Sciatic nerve (tissue), 2 donors: ENCODE measurements at places on chromosomes 13 and 19. TPM values are rescaled to one million over a fixed set of nuclear protein-coding genes. Genes with fewer than 3 reads are reported as not detected.

Gene AP2S1
- total RNA-seq: 59.7 TPM

Gene MKNK2
- 140 TPM for total RNA-seq

Gene GPR18
- not detected for total RNA-seq

Gene ZNF254
- total RNA-seq: 22.2 TPM

Gene PSG7
- not detected for total RNA-seq

Gene SMAD9
- 30.5 TPM for total RNA-seq

Gene KIR2DL1
- not detected for total RNA-seq

Gene PLPPR3
- not detected for total RNA-seq

Gene WDR88
- not detected for total RNA-seq

Gene ZNF222
- total RNA-seq: 3.1 TPM

Gene GRK1
- total RNA-seq: 0.09 TPM

Gene EID2B
- total RNA-seq: 4.3 TPM

Gene FCER2
- 3.7 TPM for total RNA-seq

Gene TLE6
- total RNA-seq: 4.4 TPM

Gene RETN
- total RNA-seq: 1.1 TPM

Gene CNN1
- 35.7 TPM for total RNA-seq

DNA sequence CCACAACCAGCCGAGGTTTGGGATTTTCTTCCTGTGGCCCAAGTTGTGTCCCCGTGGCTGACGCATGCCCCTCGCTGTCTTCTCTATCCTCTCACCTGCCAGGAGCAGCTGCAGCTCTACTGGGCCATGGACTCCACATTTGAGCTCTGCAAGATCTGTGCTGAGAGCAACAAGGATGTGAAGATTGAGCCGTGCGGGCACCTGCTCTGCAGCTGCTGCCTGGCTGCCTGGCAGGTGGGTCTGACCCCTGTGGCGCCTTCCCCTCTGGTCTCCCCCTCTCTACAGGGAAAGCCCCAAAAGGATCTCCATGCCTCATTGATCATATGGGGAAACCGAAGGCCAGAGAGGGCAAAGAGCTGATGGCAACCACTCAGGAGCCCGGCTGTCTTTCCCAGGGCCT, 14.6 kb downstream of the CBLC start:
- no peak for DNase-seq

- DNase-seq: no peak
Observed at GRCh38 chr13:109255141-109255856, 531.1 kb downstream of the IRS2 start.

DNA sequence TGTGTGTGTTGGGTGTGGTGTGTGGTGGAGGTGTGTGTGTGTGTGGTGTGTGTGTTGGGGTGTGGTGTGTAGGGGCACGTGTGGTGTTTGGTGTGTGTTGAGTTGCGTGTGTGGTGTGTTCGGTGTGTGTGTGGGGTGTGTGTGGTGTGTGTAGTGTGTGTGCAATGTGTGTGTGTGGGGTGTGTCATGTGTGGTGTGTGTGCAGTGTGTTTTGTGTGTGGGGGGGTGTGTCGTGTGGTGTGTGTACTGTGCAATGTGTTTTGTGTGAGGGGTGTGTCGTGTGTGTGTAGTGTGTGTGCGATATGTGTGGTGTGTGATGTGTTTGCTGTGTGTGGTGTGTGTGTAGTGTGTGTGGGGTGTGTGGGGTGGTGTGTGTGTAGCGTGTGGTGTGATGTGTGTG, 6.0 kb upstream of the KPTN start:
- no peak for DNase-seq

- no peak for DNase-seq
Observed at GRCh38 chr13:106384516-106384915, 150.9 kb downstream of the EFNB2 start.

DNA sequence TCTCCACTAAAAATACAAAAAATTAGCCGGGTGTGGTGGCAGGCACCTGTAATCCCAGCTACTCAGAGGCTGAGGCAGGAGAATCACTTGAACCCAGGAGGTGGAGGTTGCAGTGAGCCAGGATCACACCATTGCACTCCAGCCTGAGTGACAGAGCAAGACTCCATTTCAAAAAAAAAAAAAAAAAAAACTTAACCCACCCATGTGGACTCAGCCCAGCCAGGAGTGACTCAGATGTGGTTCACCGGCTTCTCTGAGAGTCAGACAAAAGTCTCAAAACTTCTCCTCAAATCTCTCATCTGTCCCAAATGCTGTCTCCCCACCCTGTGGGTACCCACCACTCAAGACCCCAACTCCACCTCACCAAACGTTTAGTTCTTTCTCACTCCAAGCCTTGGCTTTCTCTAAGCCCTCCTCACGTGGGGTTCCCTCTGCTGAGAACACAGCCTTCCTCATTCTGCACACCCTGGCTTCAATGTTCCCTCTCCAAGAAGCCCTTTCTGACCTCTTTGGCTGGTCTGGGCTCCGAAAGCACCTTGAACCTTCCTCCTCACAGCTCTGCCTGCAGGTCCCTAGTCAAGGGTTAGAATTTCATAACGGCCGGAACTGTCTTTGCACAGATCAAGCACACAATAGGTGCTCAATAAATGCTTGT, 11.1 kb upstream of the RAB3A start:
- no peak for DNase-seq

- DNase-seq: no peak
Observed at GRCh38 chr19:11400798-11401197, 16.7 kb upstream of the EPOR start.

DNA sequence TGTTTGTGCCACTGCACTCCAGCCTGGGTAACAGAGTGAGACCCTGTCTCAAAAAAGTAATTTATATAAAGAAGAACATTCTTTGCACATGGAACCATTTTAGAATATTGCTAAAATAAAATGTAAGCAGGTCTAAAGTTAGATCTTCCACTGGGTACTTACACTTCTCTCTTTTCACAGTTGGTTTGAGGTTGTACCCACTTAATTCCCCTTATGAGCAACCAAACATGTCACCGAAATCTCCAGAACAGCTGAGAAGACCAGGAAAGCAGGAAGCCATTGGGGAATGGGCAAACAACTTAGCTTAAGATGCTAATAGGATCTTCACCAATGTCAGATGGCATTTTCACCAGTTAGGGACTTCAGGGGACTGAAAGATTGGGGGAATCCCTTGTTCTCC, 18.8 kb downstream of the NLRP4 start:
- DNase-seq: no peak

DNA sequence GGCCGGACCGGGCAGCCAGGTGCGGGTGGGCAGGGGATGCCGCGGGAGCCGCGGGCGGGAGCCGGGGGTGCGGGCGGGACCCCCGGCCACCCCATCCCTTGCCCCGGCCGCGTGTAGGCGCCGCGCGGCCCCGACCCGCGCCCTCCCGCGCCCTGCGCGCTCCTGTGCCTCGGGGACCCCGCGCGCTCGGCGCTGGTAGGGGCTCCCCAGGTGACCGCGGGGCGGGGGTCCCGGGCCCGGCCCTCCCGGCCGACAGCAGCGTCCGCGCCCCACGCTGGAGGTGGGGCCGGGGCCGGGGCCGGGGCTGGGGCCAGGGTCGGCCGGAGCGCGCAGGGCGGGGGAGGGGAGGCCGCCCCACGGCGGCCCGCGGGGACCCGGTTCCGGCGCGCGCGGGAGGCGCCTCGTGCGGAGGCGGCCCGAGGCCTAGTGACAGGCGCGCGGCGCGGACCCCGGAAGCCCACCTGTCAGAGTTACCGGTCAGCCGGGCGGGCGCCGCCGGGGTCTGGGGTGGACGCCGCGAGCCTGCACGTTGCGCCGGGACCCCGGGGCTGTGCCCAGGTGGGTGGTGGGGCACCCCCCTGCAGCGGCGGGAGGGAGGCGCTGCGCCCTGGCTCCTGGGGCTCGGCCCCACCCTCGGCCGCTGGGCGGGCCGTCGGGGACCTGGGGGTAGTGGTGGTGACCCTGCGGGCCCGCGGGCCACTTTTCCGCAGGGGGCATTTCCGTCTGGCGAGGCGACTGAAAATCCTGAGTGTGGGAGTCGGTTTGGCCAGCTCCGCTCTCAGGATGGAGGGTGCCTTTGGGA, 518 bp downstream of the TFDP1 start:
- peak; percentile 55 for DNase-seq

- no peak for DNase-seq
Observed at GRCh38 chr13:77460195-77460594, 75.3 kb upstream of the SCEL start.

DNA sequence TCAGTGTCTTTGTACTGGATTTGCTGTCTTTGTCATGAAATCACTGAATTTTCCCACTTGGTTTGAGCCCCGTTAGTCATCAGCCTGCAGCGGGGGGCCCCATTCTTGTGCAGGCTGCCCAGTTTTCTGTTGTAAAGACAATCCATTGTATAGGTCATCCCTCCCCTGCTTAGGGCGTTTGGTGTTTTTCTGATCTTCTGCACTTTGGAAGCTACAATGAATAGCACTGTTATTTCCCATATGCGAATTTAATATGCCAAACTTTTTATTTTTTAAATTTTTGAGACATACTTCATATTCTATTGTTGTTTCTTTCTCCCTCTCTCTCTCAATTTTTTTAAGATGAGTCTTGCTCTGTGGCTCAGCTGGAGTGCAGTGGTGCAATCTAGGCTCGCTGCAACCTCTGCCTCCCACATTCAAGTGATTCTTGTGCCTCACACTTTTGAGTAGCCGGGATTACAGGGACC, 9.0 kb downstream of the SLC27A1 start:
- DNase-seq: no peak

DNA sequence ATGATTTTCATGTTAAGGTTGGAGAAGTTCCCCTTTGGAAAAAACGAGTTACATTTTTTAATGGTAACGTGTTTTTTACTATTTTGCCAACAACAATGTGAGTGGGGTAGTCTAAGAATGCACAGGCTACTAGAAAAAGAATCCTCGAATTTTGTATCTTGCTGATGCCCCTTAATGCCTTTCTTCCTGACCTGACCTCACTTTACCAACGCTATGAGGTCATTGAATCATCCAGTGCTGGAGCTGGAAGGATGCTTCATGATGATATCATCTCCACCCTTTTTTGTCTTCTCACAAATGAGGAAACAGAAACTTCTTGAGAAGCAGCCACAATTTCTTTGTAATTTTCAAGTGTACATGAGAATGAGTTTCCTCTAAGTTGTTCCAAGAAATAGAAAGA, 8.2 kb upstream of the UBL3 start:
- no peak for DNase-seq

- DNase-seq: no peak
Observed at GRCh38 chr13:107459430-107459829, 755.9 kb downstream of the LIG4 start.

- no peak for DNase-seq
Observed at GRCh38 chr13:35603593-35604285, 127.2 kb upstream of the MAB21L1 start.

GRCh38 chr13:99307648-99308339, 595 bp upstream of the GPR183 start:
- no peak for DNase-seq

- DNase-seq: no peak
Observed at GRCh38 chr13:45162194-45162593, 38.7 kb downstream of the KCTD4 start.

- DNase-seq: no peak
Observed at GRCh38 chr19:10293637-10294367, 4.0 kb downstream of the ICAM5 start.

DNA sequence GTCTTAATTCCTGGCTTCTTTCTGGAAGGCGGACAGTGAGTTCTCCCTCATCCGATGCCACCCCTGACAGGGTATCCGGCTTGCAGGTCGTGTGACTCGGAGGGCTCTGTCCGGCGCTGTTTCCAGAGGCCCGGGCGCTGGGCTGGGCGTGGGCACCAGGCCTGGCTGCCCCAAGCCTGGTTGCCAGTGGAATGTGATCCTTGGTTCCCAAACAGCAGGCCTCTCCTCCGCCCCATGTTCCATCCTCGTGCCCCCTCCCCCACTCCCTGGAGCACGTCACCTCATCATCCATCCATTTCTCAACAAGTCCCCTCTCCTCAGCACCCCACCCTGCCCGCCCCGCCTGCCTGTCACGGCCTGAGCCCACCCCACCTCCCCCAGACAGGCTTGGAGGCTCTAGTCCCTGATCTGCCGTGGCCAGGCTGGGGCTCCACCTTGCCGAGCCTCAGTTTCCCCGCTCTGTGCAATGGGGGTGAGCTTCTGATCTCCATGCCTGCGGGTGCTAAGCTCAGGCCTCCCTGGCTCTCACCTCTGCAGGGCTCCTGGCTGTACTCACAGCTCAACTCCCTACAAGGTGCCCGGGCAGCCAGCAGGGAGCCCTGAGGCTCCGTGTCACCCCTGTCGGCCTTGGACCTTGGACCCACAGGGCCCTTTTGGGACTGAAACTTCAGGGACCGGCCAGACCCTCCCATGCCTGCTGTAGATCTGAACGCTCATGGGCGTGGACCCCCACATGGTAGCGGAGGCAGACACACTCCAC, 2.3 kb downstream of the TBXA2R start:
- DNase-seq: no peak

DNA sequence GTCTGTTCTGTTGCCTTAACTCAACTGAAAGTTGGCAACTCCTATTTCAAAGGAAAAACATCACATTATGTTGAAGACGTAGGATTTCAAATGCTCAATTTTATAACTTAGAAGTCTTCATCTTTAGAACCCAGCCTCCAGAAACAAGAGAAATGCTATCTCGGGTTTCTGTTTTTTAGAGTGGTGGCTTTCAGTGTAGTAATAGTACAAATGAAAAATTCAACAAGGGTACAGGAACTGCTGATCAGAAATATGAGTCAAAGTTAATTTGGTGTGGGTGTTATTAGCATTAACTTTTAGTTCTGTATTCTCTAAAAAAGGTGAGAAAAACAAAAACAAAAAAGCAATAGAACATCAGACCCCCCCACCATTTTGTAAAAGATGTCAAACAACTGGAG, 56.6 kb upstream of the FLT1 start:
- no peak for DNase-seq

DNA sequence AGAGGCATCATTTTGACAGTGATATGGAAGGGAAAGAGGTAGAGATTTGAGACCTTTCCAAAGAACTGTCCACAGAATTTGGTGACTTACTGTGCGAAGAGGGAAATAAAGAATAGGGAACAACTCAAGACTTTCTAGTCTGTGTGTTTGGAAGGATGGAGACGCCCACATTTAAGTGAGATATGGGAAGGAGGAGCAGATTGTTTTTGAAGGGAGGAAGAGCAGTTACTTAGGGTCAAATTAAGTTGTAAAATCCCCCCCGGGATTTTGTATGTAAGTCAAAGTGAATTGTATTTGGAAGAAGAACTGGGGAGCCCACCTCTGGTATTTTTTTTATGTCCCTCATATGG, 1.2 kb downstream of the USPL1 start:
- DNase-seq: no peak

- DNase-seq: no peak
Observed at GRCh38 chr19:38932425-38933179, 1.9 kb downstream of the MRPS12 start.

GRCh38 chr13:72565893-72566292, 161.5 kb downstream of the MZT1 start:
- DNase-seq: no peak

GRCh38 chr13:25147638-25148401, 24.3 kb downstream of the AMER2 start:
- no peak for DNase-seq

DNA sequence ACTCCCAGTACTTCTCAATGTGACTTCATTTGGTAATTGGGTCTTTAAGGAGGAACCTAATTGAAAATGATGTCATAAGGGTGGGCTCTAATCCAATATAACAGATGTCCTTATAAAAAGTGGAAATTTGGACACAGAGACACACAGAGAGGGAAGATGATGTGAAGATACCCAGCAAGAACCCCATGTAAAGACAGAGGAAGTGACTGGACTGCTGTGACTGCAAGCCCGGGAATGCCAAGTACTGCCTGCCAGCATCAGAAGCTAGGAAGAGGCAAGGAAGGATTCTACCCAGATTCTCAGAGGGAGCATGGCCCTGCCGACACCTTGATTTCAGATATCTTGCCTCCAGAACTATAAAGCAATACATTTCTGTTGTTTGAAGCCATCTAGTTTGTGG, 239.3 kb downstream of the KCTD12 start:
- DNase-seq: no peak
